CD4-positive, alpha-beta T cell treated with Interleukin-21 for 1 hour (primary cell): ENCODE measurements at places on chromosomes 7 and 10.

- DNase-seq = no peak
These were observed 118.1 kb downstream of the PTPRN2 start for GRCh38 chr7:158469396-158470051.

- no peak for DNase-seq
These were observed 128.3 kb upstream of the MKI67 start for GRCh38 chr10:128254476-128254875.

DNA sequence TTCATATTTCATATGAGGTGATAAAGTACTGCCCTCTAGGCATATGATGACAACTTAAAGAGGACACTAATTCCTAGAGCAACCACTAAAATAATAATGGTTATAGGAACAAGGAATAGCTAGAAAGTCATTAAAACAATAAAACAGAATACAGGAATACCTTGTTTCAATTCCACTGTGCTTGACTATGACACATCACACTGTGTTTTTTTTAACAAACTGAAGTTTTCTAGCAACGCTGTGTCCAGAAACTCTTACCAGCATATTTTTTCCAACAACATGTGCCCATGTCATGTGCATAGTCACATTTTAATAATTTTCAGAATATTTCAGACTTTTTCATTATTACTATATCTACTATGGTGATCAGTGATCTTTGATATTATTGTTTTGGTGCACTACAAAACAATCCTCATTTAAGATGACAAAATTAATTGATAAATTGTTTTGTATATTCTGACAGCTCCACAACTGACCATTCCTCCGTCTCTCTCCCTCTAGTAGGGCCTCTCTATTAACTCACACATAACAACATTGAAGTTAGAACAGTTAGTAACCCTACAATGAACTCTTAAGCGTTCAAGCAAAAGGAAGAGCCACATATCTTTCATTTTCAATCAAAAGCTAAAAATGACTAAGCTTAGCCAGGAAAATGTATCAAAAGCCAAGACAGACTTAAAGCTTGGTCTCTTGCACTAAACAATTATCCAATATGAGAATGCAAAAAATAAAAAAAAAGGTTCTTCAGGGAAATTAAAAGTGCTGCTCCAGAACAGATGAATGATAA is 85.8 kb downstream of the SNX13 start:
- DNase-seq = no peak

DNA sequence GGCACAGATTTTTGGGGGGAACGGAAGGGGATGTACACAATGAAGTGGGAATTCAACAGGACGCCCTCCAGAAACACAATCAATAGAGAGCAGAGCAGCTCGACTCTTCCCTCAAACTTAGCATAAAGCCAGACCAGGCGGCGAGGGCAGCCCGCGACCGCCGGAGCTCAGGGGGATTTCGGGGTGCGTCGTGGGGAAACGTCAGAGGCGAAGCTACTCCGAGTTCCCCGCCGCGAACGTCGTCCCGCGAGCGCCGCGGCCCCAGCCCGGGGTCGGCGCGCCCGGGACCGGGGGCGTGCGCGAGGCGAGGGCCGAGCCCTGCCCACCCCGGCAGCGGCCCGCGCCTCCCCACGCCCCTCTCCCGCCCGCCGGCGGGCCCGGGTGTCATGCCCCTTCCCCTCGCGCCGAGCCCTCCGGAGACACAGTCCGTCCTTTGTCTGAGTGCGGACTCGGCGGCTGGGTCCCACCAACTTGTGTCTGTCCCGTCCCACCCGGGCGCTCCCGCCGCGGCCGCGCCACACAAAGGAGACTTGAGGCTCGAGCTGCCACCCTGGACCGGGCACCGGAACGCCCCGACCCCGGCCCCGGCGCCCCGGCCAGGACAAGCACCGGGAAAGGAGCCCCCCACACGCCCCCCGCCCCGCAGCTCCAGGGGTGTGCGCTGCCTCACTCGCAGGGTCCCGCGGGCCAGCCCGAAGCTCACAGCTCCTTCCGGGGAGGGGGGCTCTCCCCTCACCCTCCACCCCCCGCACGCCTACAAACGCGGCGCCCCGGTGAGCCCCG is 634 bp downstream of the EZH2 start:
- DNase-seq = peak; percentile 81

- no peak for DNase-seq
These were observed 56.9 kb downstream of the HIBADH start for GRCh38 chr7:27605689-27606269.

- no peak for DNase-seq
These were observed 29.4 kb upstream of the GATAD1 start for GRCh38 chr7:92417913-92418312.

GRCh38 chr7:4638781-4639575 is 43.1 kb upstream of the FOXK1 start:
- peak; percentile 9 for DNase-seq

GRCh38 chr10:49617121-49618020 is 3.5 kb downstream of the CHAT start:
- DNase-seq = no peak

- peak; percentile 16 for DNase-seq
These were observed 89.2 kb upstream of the PFKP start for GRCh38 chr10:2978111-2978510.
